ENCODE measurements at places on chromosomes 5 and 9.
A peak's percentile ranks its signal among the peaks of the same experiment; 100 is the strongest.

GRCh38 chr5:34915856-34916192 lies 313 bp downstream of the BRIX1 start:
- no peak for DNase-seq

DNA sequence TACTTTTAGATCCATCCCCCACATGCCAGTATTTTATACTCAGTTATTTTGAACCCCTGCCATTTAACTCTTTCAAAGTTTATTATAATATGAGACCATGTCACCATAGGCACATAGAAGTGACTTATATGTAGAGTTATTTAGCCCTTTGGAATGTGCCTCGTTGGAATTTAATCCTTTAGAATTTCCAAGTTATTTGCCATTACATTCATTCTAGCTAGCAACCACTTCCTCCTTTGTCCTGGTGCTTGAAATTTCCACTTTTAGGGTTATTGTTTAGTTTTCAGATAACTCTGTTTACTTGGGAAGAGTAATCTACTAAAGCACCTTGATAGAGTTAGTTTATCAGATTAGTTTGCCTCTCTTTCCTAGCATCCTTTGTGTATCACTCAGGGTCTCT lies 82.8 kb upstream of the TLE1 start:
- no peak for DNase-seq

GRCh38 chr5:14465116-14465515 lies 116.5 kb upstream of the OTULINL start:
- DNase-seq: no peak

GRCh38 chr5:34656700-34657273 lies 659 bp downstream of the RAI14 start:
- DNase-seq: peak; percentile 13

DNA sequence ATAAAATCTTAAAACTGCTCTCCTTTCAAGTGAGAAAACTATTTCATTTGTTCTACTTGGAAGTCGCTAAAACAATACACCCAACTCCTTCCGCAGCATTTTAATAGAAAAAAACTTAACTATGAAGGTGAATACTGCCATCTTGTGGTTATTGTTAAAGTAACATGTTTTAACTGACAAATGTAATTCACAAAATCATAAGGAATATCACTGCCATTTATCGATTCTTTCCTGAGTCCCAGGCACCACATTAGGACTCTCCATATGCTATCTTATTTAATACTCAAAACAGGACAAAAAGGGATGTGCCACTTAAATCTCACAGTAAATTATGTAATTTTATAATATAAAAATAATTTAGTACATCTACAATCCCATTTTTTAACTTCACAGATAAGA lies 130.5 kb upstream of the ITGA1 start:
- peak; percentile 78 for DNase-seq

DNA sequence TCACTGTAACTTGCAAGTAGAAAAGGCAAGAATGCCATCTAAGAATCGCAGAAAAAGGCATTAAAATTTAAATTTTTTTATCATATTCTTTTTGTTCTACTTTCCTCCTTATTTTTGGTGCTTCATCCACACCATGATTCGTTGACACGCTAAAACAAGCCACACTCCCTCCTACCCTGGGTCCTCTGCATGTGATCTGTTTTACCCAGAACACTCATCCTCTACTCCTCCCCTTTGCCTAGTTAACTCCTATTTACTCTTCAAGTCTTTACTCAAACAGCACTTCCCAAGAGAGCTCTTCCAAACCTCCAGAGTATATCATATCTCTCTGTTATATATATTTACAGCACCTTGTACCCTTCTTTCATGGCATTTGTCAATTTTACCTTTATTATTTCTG lies 61.4 kb upstream of the SRP19 start:
- DNase-seq: no peak

DNA sequence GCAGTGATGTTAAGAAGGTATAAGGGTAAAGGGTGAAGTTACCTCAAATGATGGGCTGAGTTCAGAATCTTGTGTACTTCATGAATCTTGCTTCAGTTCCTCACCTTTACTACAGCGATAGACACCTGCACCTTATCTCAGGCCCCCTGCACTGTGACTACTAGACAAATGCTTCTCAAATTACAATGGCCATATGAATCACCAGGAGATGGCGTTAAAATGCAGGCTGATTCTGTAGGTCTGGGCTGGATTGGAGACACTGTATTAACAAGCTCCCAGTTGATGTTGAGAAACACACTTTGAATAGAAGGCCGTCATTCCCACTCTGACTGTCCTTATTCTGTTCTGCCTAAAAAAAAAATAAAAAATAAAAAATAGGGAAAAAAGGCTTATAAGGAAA lies 29.8 kb downstream of the TARS1 start:
- DNase-seq: peak; percentile 66

- no peak for DNase-seq
These were observed 100.3 kb downstream of the GCNT1 start for GRCh38 chr9:76559286-76559685.

GRCh38 chr9:130893341-130894101 lies 3.1 kb downstream of the QRFP start:
- no peak for DNase-seq

DNA sequence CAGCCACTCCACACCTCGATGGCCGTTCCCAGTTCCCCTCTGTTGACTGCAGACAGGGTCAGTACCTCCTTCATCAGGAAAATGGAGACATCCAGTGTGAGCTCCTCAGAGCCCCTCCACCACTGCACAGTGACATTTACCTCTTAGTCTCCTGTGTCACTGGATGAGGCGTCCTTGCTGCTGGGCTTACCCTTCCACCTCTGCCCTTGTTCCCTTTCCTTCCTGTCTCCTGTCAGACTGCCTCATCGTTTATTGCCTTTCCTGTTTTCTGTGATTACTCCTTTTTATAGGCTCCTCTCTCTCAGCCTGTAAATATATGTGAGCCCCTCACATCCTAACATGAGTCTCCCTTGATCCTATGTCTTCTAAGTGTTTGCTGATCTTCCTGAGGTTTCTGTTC lies 23.2 kb upstream of the SPTAN1 start:
- no peak for DNase-seq

- DNase-seq: no peak
These were observed 40.4 kb downstream of the ZNF608 start for GRCh38 chr5:124706051-124706450.

GRCh38 chr5:154366353-154366752 lies 79.4 kb upstream of the SAP30L start:
- DNase-seq: no peak

GRCh38 chr9:68515326-68516017 lies 25.2 kb downstream of the TMEM252 start:
- no peak for DNase-seq

GRCh38 chr9:17005056-17005823 lies 129.6 kb upstream of the CNTLN start:
- DNase-seq: no peak

DNA sequence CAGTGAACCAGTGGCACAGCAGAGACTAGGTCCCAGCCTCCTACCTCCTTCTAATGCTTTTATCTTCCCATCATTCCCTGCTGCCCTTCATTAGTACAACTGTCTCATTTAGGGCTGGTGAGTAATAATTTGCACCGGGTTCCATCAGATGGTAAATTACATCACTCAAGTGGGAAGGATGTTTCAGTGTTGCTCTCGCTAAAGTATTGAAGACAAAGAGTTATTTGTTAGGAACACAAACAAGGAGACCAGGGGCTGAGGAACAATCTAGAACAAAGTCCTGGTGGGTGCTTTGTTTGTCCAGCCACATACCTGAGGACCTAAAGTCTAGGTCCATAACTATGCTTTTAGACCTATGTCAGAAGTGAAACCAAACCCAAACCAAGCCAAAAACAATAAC lies 52.4 kb downstream of the SEC61B start:
- DNase-seq: no peak

- peak; percentile 64 for DNase-seq
These were observed 8.3 kb upstream of the ENC1 start for GRCh38 chr5:74648835-74649293.

- no peak for DNase-seq
These were observed 32.7 kb upstream of the ADAMTSL1 start for GRCh38 chr9:18441261-18441660.

GRCh38 chr9:128548876-128549275 lies 3.5 kb upstream of the SPTAN1 start:
- no peak for DNase-seq

DNA sequence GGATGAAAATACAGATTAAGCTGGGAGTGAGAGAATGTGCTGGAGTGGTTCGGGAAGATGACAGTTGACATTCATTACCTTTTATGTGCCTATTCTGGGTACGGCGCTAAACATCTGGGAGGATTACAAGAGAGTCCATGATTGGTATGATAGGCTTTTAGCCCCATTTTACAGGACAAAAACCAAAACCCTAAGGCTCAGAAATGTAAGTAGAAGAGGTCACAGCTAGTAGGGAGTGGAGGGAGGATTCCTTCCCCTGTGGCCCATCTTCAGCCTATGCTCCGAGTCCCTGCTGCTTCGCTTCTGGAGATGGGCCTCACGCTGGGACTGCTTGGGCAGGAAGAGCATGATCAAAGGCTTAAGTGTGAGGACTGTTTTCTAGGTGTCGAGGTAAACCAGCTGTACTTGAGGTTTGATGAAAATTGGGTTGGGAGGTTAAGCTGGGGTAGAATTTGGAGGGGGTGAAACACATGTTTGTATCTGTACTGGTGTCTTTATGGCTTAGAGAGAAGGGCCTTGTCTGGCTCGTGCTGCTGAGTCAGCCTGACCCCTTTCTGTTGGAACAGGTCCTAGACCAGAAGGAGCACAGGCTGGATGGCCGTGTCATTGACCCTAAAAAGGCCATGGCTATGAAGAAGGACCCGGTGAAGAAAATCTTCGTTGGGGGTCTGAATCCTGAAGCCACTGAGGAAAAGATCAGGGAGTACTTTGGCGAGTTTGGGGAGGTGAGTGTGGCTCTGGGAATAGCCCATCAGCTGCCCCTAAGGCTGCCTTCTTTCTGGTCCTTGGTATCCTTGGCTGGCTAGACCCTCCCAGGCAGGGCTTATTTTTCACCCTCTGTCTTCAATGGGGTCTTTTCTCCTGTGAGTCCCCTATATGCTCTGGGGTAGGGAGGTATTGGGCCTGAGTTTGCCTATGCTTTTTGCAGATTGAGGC lies 2.1 kb downstream of the HNRNPAB start:
- no peak for DNase-seq

- no peak for DNase-seq
These were observed 522 bp downstream of the CDK20 start for GRCh38 chr9:87973730-87974292.

- DNase-seq: no peak
These were observed 163.7 kb upstream of the PPP1R2B start for GRCh38 chr5:156686380-156686779.

DNA sequence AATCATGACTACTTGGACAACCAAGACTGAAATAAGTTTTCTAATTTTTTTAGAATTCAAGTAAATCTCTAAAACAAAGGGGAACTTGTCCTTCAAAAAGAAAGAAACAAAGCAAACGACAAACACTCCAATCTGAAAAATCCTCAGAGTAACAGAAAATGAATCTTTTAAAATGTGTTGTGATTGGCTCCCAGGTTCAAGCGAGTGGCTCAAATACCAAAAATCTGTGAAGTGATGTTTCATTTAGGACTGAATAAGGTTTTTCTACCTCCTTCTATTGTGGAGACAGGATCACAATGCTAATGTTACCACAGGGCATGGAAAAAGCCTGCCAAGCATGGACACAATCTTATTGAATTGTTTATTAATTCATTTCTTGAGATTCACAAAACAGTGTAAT lies 415.7 kb downstream of the RAB3C start:
- DNase-seq: no peak

DNA sequence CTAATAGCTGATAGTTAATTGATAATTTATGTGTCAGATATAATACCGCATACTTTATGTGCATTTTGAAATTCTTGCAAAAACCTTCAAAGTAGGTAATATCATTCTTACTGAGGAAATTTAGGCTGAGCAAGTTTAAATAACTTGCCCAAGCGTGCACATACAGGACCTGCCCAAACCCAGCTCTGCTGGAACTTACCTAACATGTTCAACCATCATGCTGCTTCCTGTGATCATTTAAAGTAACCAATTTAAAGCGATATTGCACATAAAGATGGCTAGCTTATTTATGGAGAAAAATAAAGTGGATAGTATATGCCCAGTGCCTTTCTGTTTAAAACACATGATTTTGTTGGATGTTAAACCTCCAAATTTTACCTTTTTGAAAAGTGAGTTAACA lies 4.3 kb downstream of the FAM174A start:
- DNase-seq: no peak

DNA sequence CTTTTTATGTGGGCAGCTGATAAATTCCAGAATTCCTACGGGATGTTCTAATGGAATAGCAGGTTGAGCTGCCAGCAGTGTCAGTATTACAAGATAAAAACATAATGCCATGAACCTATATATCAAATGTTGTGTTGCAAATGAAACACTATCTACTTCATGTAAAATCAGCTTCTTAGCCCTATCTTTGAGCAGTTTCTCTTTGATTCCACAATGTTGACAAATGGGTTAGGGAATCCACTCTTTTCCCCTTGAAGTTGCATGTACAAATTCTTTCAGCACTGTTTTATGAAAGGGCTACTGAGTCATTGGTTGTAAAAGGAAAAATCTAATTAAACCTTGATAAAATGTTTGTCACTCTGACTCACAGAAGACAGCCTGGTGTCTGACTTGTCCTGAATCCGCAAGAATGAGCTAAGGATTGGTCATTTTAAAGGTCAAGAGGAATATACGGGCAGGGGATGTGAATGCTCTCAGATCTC lies 950.6 kb upstream of the NUDT12 start:
- no peak for DNase-seq

DNA sequence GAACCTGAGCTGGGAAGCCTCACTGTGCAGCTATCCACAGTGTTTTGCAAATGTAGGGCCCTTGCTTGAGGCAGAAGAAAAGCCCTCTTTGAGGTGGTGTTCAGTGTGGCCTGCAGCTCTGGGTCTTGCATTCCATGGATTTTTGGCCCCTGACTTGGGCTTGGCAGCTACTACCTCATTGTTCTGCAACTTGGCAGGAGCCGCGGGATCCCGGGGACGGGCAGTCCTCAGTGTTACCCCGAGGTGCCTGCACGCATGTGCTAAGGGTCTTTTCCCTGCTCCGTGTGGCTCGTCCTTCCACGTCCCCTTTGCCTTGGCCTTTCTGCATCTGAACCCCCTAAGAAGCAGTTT lies 39.8 kb downstream of the NEK6 start:
- no peak for DNase-seq

- DNase-seq: peak; percentile 27
These were observed 197.4 kb upstream of the ISL1 start for GRCh38 chr5:51185850-51186329.

DNA sequence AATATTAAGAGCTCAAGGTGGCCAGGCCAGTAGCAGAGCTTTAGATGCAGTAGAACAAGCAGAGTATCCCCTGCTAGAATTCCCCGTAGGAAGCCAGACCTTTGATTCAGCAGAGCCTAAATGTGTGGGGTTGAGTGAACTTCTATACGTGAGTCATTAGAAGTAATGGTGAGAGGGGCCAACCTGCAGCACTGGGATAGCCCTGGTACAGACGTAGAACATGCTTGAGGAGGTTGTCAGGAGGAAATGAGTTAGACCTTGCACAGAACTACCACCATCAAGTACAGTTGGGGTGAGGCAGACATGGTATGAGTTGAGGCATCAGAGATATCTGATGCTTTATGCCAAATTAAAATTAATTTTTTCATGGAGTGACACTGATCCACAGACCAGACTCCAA lies 42.0 kb downstream of the PDCD1LG2 start:
- no peak for DNase-seq
